Suprapubic skin (tissue), 4 donors: ENCODE measurements at places on chromosomes 12 and 14. TPM values are rescaled to one million over a fixed set of nuclear protein-coding genes. Genes with fewer than 3 reads are reported as not detected.

PRB2 gene
- not detected for total RNA-seq

DNA sequence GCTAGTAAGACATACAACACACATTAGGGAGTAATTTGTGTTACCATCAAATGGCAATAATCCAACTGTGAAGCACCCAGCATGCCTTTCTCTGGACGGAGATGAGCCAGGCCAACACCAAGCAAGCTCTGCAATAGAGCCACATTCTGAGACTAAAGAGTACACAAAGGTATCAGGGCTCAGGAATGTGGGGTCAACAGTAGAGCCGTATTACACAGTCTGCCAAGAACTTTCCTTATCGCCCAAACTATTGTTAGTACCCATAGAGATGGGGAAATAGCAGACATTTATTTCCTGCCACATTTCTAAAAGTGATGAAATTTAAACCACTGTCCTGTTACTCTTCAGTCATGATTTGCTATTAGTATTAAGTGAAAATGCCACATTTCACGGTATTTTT lies 113.7 kb downstream of the BMP4 start:
- DNase-seq: no peak

DNA sequence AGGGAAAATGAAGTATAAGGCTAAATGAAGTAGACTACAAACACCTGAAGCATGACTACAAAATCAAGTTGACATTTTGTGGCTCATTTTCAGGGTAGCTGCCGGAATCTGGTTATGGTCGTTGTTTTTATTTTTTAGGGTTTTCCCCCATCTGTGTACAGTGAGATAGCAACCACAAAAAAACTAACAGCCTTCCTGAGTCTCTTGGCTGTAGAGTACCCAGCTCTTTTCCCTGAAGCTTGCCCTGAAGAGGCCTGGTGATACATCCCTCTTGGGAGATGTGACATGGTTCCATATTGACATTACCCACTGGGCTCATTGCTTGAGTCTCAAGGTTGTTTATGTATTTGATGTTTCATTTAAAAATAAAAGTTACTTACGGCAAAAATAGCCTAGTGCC lies 424.0 kb downstream of the ZFP36L1 start:
- DNase-seq: no peak

SUSD6 gene
- total RNA-seq: 45.1 TPM

DNA sequence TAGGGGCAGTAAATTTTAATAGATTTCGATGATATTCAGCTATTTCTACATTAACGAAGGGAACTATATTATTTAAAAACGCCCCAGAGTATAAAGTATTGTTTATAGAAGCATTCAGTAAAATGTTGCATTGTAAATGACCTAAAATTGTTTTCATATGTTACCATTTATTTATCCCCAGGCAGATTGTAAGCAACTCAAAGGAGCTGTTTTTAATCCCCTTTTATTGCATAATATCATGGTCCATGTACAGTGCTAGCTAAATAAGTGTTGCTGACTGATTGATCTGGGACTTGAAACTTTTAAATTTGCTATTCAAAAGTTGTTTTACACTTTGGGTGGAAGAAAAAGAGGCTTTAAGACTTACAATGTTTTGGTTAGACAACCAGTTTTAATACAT lies 199.0 kb upstream of the SLC38A2 start:
- DNase-seq: no peak

SIX6 gene
- not detected for total RNA-seq

- DNase-seq: no peak
Measured at GRCh38 chr12:91511795-91512420, 329.3 kb upstream of the DCN start.

GRCh38 chr14:98345161-98345560 lies 926.8 kb downstream of the BCL11B start:
- no peak for DNase-seq

- no peak for DNase-seq
Measured at GRCh38 chr12:120093336-120093591, 23.3 kb downstream of the RAB35 start.

GRCh38 chr12:92064422-92064821 lies 81.2 kb downstream of the BTG1 start:
- DNase-seq: no peak

POTEM gene
- not detected for total RNA-seq

NXPH4 gene
- total RNA-seq: 20.4 TPM

GRCh38 chr14:90757452-90757851 lies 58.8 kb downstream of the TTC7B start:
- no peak for DNase-seq

GRCh38 chr12:52313461-52313860 lies 7.7 kb downstream of the KRT83 start:
- DNase-seq: no peak

METTL17 gene
- total RNA-seq: 332 TPM

DNA sequence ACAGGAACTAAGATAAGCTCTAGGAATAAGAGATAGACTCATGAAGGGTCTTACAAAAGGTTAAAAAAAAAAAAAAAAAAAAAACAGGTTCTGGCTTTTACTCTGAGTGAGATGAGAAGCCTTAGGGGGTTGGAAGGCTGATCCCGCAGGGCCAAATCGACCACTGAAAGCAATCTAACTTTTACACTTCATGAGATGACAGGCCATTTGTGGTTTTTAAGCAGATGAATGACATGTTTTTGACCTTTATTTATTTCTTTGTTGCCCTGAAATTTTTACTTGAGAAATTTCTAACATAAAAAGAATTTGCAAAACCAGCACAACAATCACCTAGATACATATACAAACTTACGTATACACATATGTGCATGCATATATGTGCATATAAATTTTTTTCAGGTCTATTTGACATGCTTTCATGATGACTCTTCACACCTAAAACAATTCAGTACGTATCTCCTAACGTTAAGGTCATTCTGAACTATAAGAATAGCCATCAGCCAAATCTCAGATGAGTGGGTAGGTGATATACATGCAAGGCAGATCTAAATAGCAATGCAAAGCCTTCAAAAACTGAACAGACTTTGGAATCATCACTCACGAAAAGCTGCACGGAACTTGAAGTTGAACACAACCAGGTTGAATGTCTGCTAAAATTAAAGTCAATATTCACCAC lies 87.0 kb downstream of the R3HDM2 start:
- no peak for DNase-seq

DNA sequence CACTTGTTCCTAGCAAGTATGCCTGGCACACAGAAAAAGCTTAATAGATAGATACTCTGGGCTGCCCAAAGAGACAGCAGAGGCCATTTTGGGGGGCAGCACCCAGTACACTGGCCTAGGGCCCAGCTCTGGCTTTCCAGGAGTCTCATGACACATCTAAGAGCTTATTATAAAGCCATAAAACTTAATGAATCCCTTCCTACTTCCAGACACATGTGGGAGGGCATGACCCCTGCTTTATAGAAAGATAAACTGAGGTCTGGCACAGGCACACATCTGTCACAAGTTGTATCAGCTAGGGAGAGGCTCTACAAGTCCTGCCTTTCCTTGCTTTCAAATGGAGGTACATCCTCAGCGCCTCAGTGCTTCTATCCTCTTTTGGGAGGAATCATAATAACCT lies 27.1 kb downstream of the FMNL3 start:
- no peak for DNase-seq

DNA sequence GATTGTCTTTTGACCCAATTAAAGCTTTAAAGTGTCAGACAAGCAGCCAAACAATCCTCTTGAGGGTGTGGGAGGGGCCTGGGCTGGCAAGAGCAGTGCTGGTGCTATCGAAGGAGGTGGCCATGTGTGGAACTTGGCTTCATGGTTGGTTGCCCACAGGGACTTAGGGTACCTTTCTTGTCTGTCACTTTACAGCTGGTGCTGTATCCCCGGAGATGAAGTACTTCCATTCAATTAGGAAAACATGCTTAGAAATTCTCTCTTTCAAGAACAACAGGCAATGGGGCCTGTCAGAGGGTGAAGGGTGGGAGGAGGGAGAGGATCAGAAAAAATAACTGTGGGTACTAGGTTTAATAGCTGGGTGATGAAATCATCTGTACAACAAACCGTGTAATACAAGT lies 86.5 kb downstream of the DAAM1 start:
- DNase-seq: no peak

DNA sequence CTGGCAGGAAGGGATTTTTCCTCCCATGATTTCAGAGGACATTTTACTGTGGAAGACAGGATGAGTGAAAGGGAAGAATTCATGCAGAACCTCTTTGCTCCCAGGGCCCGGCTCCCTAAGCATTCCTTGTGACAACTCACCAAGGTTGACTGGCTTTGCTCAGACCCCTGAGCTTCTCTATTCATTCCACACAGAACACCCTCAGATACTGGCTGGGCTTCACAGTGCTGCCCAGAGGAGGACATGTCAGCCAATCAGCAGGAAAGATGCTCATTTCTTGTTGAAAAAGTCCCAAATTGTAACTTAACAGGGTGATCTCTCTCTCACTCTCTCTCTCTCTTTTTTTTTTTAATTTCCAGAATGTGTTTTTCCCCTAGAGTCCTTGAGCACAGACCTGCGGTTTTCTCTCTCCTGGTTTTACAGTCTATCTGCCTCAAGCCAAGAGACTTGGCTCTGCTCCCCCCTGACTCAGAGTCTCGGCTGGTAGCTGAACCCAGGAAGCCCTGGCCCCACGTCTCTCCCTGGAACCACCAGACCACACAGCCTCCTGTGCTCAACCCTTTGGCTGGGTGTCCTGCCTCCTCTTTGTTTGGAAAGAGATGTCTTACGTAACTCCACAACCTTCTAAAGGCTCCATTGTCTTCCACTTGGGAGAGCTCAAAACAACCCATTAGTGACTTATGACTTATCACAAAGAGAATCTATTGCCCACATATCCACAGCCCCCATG lies 43.9 kb downstream of the SSPN start:
- peak; percentile 87 for DNase-seq

DNA sequence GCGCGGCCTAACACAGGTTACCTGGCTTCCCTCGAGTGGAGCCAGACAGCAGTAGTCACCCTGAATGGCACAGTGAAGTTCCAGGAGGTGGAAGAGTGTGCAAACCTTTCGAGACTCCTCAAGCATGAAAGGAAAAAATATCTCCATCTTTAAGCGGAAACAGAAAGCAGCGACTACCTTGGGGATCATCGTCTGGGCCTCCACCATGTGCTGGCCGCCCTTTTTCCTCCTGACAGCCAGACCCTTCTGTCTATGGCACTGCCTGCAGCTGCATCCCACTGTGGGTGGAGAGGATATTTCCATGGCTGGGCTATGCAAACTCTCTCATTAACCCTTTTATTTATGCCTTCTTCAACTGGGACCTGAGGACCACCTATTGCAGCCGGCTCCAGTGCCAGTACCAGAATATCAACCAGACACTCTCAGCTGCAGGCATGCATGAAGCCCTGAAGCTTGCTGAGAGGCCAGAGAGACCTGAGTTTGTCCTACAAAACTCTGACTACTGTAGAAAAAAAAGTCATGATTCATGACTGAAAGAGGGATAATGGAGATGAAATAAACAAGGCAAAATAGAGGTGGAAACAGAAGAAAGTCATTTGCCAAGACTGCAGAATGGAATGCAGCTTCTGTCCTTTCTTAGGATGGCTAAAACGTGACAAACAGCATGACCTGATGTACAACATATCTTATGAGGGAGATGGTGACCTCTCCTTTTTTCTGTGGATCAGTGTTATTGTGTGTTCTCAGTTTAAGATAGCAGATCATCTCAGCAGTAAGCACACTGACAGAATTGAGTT lies 2.4 kb upstream of the HEBP1 start:
- no peak for DNase-seq

DNA sequence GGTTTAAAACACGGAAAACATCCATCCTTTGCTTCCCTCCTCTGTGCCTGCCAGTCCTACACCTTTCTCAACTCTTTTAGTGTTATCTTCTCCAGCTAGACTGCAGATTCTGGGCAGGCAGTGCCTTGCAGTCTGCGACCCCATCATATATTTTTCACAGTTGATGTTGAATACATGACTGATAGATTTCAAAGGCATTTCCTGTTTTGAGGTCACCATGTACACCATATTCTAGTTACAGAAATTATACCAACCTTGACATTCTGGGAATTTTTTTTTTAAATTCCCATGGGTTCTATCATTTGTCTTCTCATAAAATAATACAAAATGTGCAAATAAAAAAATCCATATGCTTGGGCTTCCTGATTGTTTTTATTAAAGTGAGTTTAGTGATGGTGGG lies 16.6 kb downstream of the SOCS2 start:
- DNase-seq: no peak

C12orf50 gene
- not detected for total RNA-seq

DNA sequence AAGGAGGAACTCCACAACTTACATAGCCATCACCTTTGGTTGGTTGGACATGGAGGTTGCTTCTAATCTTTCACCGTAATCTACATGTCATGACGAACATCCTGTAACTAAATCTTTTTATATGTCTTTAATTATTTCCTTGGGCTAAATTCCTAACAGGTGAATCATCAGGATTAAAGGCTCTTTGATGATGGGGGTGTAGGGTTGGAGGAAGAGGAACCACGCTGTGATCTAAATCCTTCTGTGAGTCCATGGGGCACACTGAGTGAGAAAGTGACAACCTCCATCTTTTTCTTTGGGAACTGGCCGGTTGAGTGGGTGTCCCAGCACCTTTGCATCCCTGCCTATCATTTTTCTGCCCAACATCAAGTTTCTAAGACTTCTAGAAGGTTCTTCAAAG lies 31.1 kb upstream of the MAP1LC3B2 start:
- DNase-seq: no peak

GRCh38 chr14:96100161-96101064 lies 61.3 kb downstream of the C14orf132 start:
- DNase-seq: peak; percentile 91

DNA sequence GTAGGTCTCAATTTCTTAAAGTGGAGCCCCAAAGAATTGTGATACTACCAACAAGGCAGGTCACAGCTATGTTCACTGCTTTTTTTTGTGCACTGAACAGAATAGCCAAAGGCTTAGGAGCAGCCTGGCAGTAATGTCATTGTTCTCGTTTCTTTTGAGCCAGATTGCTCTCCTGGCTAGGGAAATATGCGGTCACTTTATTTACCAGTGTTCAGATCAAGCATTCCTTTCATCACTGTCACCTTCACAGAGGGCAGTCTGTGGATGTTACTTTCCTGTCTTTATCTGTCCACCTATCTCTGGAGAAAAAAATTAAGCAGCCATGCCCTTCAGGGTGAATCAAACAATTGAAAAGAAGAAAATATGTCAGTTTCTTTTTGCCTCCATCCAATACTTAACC lies 159.6 kb downstream of the BTG1 start:
- DNase-seq: no peak

- no peak for DNase-seq
Measured at GRCh38 chr12:96752211-96752610, 154.8 kb upstream of the NEDD1 start.

- no peak for DNase-seq
Measured at GRCh38 chr14:20622816-20623291, 18.6 kb downstream of the OR6S1 start.

DNA sequence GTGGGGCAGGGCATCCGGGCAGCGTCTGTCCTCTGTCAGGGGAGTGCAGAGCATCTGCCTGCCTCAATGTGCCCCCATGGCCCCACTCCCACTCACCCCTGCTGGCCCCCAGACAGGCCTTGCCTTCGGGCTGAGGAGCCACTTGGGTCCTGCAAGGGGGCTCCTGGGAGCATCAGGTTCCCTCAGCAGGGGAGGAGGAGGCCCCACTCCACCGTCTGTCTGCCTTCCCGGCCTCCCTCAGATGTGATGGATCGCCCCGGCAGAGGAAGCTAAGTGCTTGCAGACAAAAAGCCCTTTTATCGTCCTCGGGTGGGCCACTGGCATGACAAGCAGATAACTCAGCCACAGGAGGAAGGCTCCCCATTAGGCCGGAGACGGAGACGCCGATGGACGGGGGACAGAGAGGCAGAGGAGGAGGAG lies 35.1 kb downstream of the NCOR2 start:
- peak; percentile 60 for DNase-seq
